ENCODE measurements at places on chromosomes 12 and 14.

DNA sequence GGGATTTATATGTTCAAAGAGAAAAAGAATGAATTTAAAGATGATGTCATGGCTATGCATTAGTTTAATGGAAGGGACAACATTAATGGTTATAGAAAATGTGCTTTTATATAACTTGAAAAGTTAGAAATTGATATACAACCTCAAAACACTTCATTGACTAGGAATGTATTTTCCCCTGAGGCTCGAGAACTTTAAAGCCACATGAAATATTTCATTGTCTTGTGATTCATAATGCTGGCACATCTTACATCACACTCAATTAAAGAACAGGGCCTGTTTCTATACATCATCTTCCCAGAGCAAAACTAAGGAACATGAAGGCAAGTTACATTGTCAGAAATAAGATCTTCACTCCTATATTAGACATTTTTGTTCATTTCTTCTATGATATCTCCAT, 35.2 kb upstream of the PAWR start:
- no peak overlapping the region for H3K27ac ChIP-seq
- no peak overlapping the region for H3K4me3 ChIP-seq
- DNase-seq = no peak
- peaks cover 41% of the 10 kb centered on the region for H3K27me3 ChIP-seq

DNA sequence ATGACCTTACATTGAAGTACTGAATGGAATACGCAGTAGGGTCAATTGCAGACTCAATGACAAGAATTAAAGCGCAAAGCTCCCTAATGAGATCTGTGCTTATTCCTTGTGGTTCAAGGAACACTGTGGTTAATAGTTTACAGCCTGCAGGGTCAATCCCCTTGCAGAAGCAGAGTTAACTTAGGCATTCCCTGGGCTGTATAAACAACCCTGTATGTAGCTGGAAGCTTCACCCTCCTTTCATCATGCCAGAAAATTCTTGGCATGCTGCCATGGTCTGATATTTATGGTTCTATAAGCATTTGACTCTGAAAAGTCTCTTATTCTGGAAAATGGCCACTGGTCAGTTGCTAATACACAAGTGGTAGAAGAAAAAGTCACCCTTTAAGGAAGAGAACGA, 227.7 kb downstream of the NOVA1 start:
- no peaks in the 10 kb centered on the region for H3K36me3 ChIP-seq
- no peak for DNase-seq
- H3K4me3 ChIP-seq = no peak overlapping the region

GRCh38 chr12:1803736-1804135, 16.6 kb upstream of the LRTM2 start:
- H3K4me1 ChIP-seq = peaks cover 26% of the 10 kb centered on the region
- no peak overlapping the region for H3K27ac ChIP-seq
- peaks cover 5% of the 10 kb centered on the region for H3K36me3 ChIP-seq
- DNase-seq = no peak
- H3K27me3 ChIP-seq = no peaks in the 10 kb centered on the region

DNA sequence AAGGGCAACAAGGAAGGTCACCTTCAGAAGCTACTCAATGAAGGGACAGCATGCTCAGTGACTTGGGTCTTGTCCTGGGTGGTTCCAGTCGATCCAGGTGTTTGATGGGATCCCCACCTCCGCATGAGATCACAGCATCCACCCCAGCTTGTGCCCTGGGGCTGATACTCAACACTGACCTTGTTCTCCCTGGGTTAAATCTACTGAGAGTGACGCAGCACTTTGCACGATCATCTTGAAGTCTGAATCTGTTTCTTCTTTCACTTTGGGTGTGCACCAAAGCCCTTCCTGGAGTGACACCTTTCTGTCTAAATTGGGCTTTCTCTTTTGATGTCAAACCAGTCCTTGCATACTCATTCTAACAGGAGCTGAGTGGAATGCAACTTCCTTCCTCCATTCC, 13.8 kb downstream of the NOS1 start:
- H3K27ac ChIP-seq = no peak overlapping the region
- H3K4me3 ChIP-seq = no peak overlapping the region
- H3K27me3 ChIP-seq = no peaks in the 10 kb centered on the region
- no peaks in the 10 kb centered on the region for H3K4me1 ChIP-seq
- no peak for DNase-seq

DNA sequence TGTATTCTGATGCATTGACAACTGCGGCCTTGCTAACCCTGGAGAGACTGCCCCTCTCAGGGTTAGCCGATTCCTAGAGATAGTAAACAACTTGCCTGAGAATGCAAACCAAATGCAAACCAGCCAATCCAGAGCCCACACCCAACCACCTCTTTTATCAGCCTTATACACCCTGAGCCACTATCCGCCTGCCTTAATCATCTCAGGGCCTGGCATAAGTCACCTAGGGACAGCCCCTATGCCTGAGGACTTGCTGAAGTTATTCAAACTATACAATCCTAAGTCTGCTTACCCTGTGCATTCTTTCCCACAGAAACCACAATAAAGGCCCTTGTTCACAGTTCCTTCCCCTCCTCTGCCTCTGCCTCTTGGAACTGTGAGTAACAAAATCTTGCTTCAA, 177.2 kb downstream of the KCNA5 start:
- DNase-seq = no peak
- no peak overlapping the region for H3K27ac ChIP-seq
- H3K27me3 ChIP-seq = peaks cover 21% of the 10 kb centered on the region
- no peaks in the 10 kb centered on the region for H3K36me3 ChIP-seq

DNA sequence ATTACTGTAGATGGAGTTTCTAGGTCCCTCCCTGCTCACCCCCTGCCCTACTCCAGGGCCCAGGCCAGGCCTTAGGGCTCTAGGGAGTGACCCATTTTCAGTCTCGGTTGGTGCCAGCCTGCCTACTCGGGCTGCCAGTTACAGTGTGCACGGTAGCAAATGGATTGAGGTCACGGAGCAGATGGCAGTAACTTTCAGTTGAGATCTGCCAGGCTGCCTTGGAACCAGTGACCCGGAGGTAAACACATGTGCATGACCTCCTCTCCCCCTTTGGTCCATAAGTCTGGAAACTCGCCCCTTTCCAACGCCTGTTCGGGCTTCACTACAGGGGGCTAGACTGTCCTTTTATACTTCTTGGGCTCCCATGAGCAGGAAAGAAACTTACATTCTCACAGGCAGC, 139.7 kb upstream of the TBX3 start:
- H3K36me3 ChIP-seq = no peaks in the 10 kb centered on the region
- no peak for DNase-seq
- no peak overlapping the region for H3K27ac ChIP-seq
- H3K4me1 ChIP-seq = no peaks in the 10 kb centered on the region

DNA sequence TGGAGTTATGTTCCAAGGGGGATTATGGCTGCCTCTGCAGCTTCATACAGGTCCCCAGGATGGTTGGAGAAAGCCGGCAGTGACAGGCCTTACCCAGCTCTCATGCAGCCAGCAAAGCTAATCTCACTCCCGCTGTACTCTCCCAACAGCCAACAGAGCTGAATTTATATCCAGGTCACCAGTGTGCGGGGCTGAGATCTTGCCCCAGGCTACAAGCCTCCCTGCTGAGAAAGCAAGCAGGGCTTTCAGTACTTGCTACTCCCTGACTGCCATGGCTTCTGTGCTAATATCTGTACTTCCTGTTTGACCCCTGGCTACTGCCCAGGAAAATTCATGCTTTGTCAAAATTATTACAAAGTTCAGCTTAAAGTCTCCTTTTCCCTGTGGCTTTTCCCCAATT, 92.9 kb downstream of the ATP23 start:
- H3K27me3 ChIP-seq = peaks cover 31% of the 10 kb centered on the region
- DNase-seq = no peak
- no peaks in the 10 kb centered on the region for H3K4me1 ChIP-seq
- H3K36me3 ChIP-seq = no peaks in the 10 kb centered on the region

DNA sequence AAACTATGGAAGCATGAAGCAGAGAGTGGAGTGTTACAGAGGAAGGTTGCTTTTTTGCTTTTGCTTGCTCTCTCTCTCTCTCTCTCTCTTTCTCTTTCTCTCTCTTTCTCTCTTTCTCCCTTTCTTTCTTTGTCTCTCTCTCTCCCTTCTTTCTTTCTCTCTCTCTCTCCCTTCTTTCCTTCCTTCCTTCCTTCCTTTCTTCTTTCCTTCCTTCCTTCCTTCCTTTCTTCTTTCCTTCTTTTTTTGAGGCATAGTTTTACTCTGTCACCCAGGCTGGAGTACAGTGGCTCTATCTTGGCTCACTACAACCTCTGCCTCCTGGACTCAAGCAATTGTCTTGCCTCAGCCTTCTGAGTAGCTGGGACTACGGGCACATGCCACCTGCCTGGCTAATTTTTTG, 7.6 kb downstream of the ARHGDIB start:
- no peaks in the 10 kb centered on the region for H3K27me3 ChIP-seq
- peaks cover 90% of the 10 kb centered on the region for H3K4me1 ChIP-seq
- H3K36me3 ChIP-seq = peaks cover 79% of the 10 kb centered on the region
- H3K27ac ChIP-seq = peak overlapping the region; percentile 94
- peak overlapping the region; percentile 75 for H3K4me3 ChIP-seq
- no peak for DNase-seq

GRCh38 chr14:71693381-71693780, 238.8 kb upstream of the RGS6 start:
- no peak overlapping the region for H3K4me3 ChIP-seq
- DNase-seq = no peak
- no peaks in the 10 kb centered on the region for H3K27me3 ChIP-seq

- H3K27ac ChIP-seq = no peak overlapping the region
- no peak overlapping the region for H3K4me3 ChIP-seq
- no peak for DNase-seq
- H3K27me3 ChIP-seq = no peaks in the 10 kb centered on the region
- H3K36me3 ChIP-seq = no peaks in the 10 kb centered on the region
Measured at GRCh38 chr12:78095623-78096022, 264.9 kb downstream of the NAV3 start.

DNA sequence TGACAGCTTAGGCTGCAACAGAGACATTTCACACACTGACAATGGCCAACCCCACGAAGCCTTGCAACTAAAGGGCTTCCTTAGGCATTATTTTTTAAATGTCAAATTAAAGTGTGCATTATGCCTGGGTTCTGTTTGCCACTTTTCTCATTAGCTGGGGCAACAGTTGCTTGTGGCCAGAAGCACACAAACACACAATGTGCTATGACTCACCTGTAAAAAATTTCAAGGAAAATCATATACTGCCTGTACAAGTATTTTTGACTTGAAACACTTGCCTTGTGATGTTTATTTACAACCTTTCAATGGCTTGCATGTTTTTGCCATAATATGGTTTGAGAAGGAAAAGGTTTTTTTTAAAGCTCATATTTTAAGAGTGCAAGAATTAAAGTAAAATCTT, 1.9 kb downstream of the NTN4 start:
- peaks cover 8% of the 10 kb centered on the region for H3K36me3 ChIP-seq
- H3K4me3 ChIP-seq = peak overlapping the region; percentile 72
- H3K27ac ChIP-seq = peak overlapping the region; percentile 96
- H3K27me3 ChIP-seq = peaks cover 52% of the 10 kb centered on the region
- no peak for DNase-seq
- peaks cover 16% of the 10 kb centered on the region for H3K4me1 ChIP-seq

DNA sequence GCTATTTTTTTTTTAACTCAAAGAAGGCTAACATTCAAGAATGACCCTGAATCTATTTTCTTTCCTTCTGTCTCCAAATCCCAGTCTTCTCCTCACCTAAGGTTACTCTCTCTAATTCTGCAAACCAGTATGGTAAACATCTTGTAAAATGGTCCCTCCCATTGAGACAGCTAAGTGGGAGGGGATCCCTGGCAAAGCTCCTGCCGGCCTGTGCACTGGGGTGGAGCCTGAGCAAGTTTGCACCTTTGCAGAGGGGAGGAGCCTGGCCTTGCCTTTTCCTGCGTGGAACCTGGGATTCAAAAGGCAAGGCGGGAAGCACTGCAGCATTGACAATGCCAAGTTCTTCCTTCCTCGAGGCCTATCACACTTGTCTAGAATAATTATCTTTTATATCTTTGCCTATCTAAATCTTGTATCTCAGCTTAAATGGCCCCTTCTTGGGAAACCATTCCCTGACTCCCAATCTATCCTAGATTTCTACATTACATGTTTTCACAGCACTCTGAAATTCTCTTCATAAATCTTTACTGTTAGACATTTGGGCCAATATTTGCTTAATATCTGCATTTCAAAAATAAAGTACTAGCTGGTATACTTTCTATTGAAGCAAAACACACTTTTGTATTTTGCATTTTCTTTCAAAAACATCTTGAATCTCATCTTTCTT, 83.0 kb downstream of the EPS8 start:
- no peak overlapping the region for H3K4me3 ChIP-seq
- DNase-seq = no peak

- no peak overlapping the region for H3K27ac ChIP-seq
- no peak overlapping the region for H3K4me3 ChIP-seq
- peaks cover 4% of the 10 kb centered on the region for H3K4me1 ChIP-seq
- H3K36me3 ChIP-seq = no peaks in the 10 kb centered on the region
- no peak for DNase-seq
Measured at GRCh38 chr14:96895658-96896271, 98.6 kb downstream of the VRK1 start.

All from effector memory CD8-positive, alpha-beta T cell (primary cell).